T1000 (cell line): ENCODE measurements at places on chromosomes 5 and 9.

DNA sequence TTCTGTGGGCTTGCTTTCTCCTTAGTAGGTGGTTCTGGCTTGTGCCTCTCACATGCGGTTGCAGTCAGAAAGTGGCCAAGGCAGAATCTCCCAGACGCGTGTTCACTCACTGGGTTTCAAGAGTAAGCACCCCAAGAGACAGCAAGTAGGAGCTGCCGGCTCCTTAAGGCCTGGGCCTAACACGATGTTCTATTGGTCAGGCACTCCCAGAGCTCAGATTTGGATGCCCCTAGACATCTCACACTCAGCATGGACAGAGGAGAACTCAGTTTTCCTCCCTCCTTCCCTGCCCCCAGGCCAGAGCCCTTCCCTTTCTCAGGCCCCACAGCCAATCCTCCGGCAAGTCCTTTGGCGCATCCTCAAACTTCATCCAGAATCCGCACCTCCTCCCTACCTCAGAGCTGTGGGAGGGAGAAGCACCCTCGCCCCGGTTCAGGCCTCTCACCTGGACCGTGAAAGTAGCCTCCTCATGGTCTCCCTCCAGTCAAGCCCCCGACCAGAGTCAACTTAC is 6.5 kb upstream of the CARD19 start:
- no peak for DNase-seq

DNA sequence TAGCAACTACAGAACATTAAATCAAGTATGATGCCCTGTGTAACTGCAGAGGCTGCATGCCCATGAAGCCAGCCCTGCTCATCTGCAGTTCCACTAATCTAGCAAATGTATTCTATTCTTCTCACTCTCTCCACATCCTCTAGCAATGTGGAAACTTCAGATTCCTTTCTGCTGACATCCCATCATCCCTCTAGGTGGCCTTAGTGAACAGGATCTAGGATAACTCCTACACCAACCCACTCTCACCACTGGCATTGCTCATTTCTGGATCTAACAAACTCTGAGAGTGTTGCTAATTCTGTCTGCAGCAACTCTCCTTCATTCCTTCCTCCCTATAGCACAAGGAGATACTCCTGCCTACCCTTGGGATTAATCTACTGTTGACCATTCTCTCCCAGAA is 80.8 kb downstream of the FAM81B start:
- DNase-seq = no peak

GRCh38 chr5:113296676-113297075 is 138.1 kb downstream of the TSSK1B start:
- DNase-seq = no peak

DNA sequence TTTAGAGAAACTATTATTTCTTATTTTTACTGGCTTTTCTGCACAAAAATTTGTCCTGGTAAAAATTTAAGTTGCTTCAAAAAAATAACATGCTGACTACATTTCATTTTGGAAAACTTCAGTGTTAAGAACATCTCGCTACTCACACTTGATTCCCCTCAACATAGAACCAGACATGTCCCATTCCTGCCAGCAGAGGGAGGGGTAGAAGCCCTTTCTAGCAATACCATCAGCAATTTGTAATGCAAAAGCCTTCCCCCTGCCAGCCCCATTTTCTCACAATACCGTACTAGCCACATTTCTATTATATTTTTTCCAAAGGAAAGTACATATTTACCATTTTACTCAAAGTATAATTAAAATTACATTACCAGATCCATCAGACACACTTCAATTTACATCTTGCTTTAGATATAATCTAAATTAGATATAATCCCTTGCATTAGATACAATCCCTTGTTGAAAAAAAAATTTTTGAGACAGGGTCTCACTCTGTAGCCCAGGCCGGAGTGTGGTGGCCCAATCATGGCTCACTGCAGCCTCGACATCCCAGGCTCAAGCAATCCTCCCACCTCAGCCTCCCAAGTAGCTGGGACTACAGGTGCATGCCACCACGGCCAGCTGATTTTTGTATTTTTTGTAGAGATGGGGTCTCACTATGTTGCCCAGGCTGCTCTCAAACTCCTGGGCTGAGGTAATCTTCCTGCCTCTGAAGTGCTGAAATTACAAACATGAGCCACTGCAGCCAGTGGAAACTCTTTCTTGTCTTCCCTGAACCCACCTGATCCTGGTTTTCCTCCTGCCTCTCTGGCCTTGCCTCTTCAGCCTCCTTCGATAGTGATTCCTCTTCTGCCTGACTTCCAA is 39.6 kb upstream of the IDNK start:
- DNase-seq = no peak

DNA sequence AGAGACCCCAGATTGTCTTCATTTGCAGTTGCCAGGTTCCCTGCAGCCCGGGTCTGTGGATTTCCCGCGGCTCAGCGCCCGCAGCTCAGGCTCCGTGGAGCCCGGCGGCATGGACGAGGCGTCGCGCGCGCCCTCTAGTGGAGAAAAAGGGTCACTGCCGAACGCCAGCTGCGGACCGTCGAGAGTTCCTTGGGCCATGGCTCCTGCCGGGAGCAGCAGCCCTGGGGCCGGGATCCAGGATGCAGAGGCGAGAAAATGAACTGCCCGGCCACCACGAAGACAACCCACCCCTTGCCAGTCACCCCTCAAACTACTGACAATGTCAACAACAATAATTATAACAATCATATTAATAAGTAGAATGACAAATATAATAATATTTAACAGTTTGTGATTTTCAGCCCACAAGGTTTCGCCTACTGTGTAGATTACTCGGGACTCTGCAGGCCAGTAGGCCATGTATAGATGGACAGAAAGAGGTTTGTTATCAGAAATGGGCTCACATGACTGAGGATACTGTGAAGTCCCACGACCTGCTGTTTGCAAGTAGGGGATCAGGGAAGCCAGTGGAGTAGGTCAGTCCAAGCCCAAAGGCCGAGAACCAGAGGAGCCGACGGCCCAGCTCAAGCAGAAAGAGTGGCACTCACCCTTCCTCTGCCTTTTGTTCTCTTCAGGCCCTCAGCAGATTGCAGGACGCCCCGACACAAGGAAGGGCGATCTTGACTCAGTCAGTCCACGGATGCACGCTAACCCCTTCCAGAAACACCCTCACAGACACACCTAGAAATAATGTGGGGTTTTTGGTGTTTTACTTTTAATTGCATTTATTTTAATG is 43.1 kb downstream of the BOD1 start:
- DNase-seq = peak; percentile 74

DNA sequence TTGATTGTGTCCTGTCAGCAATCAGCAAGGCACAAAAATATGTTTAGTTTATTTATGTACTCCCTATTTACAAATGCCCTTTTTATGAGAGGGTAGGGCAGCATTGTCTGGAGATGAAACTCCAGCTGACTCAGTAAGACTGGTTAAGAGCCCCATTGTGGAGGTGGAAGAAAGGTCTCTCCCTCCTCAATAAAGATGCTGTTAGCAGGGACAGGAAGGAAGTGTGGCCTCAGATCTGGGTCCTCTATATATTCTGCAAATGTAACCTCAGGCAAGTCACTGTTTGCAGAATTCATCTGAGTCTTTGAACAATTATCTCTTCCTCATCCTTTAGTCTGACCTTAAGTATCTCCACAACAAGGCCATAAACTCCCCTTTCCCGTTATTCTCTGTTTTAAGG is 48.3 kb upstream of the TRAF1 start:
- DNase-seq = no peak

- DNase-seq = no peak
Observed at GRCh38 chr5:72673180-72673579, 143.3 kb upstream of the TNPO1 start.

- DNase-seq = no peak
Observed at GRCh38 chr9:100196828-100197227, 97.8 kb downstream of the INVS start.

DNA sequence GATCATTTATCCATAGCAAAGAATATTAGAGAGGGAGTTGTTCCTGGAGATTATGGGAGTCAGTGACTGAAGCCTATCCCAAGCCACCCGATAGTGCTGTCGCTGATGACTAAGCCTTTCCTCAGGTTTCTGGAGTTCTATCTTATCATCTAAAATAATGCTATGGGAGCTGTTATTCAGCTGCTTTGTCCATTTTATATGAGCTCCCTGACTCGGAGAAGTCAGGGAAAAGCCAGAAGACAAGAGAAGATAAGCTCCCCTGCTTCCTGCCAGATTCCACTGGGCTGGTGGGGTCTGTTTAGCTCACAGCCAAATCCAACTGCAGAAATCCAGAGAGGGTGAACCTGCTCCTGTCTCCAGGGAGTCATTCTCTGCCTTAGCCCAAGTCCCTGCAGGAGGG is 148.2 kb downstream of the DROSHA start:
- peak; percentile 36 for DNase-seq

- DNase-seq = no peak
Observed at GRCh38 chr9:87013490-87013889, 66.2 kb upstream of the GAS1 start.

DNA sequence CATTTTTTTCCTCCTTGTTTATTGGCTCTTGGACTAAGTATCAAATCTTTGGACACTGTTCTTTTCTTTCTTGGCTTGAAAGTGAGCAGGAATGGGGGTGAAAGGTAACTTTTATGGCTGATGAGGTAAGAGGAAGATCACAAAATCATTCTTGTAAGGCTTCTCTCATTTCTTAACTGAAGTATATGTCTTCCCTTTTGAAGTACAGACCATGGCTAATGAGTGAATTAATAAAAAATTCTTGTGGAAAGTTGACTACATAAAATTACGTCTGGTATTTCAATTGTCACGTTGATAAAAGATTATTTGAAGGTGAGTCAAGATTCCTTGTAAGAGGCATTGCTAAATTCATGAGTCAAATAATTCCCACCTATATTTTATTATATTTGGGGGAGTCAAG is 25.1 kb downstream of the VCAN start:
- DNase-seq = no peak

DNA sequence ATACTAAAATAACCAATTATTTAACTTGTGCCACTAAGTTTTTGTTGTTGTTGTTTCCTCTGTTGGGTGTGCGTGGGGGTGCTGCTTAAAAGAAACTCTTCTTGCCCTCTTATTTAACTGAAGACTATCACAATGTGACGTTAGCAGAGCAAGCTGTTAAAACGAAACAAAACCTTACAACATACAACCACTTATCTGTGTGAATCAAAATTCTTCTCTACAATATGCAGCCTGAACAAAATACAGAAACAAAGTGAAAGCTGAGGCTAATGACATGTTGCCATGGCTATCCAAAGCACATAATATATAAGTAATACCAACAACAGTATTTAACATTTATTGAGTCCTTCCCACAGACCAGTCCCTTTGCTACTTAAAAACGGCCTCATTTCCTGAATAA is 291.0 kb downstream of the FBXL17 start:
- DNase-seq = no peak

GRCh38 chr5:1124205-1125029 is 12.6 kb upstream of the SLC12A7 start:
- no peak for DNase-seq

GRCh38 chr5:69432412-69433206 is 17.7 kb downstream of the MARVELD2 start:
- DNase-seq = no peak

DNA sequence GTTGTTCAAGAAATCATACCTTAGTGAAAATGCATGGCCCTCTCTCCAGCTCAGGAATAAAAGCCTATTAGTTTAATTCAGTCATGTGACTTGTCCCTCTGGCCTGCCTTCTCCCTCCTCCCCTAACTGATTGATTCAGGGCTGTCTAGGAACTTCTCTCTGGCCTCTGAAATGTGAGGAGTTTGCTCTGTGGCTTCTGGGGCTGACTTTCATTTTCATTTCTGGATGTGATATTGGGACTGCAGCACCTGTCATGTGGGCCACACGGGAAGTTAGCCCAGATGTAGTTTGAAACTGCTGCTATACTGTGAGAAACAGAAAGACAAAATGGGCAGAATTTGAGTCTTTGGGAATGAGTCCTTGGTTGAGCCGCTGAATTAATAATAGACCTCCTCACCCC is 44.8 kb downstream of the PARP8 start:
- DNase-seq = no peak

DNA sequence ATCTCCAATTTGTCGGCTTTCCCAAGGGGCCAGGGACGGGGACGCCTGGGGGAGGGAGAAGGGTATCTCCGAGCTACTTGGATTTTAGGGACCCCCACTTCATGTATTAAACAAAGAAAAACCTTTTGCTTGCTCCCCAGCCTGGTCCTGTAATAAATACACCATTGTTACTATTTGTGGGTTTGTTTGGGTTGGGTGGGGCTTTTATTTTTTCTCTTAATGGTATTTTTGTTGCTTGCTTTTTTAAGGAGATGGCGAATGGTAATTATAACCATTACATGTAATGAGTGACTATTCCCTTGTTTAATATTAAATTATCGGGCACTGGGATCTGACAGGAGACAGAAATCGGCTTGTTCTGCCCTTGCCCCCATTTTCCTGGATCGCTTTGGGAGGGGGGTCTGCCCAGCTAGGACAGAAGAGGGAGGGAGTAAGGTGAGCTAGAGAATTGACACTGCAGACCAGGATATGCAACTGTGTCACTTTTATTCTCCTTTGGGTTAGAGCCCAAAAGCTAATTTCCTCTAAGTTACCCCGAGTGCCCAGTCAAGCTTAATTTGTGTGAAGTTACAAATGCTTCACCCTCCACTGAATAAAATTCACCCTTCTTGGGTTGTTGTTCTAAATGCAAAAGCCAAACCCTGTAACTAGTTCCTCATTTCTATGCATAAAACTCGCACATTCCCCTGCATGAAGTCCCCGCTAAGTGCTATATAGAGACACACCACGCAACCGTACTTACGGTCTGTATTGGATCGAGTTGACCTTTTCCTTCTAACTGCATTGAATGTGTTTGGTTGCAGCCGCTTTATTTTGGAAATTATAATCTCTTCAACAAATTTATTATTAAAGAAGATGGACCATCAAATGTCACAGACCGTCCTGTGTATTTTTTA is 1.6 kb upstream of the ZNF608 start:
- DNase-seq = no peak

DNA sequence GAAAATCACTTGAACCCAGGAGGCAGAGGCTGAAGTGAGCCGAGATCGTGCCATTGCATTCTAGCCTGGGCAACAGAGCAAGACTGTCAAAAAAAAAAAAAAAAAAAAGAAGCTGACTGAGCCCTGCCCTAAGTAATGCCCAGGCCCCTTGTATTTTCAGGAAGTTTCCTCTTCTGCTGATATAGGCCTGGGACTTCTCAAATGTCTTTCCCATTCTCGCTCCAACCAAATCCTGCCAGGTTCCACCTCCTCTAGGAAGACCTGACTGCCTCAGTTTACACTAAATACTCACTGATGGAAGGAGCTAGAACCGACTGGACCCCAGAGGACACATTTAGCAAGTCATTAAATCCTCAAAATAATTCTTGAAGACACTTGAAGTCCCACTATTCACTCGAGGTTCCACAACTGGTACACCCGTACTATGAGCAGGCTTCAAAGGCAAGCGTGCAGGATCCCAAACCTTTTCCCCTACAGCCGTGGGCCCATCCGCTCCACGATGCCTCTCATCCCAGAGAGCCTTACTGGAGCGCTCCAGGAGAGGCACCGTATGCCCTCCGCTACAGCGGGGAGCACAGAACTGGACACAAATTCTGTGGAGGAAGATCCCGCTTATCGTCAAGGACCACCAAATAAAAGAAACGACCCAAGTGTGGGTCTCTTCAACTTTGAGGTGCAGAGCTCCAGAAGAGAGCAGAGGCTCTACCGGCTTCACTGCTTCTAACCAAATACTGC is 676 bp downstream of the NOL6 start:
- DNase-seq = no peak

GRCh38 chr5:135437796-135438560 is 9.2 kb downstream of the DCANP1 start:
- peak; percentile 84 for DNase-seq
